Skeletal muscle cell (primary cell): ENCODE measurements at places on chromosomes 7 and 10.

- no peak for DNase-seq
These were observed 213.6 kb upstream of the TBX20 start for GRCh38 chr7:35467456-35467978.

- DNase-seq: no peak
These were observed 55.3 kb upstream of the OSBPL3 start for GRCh38 chr7:25035274-25035673.

DNA sequence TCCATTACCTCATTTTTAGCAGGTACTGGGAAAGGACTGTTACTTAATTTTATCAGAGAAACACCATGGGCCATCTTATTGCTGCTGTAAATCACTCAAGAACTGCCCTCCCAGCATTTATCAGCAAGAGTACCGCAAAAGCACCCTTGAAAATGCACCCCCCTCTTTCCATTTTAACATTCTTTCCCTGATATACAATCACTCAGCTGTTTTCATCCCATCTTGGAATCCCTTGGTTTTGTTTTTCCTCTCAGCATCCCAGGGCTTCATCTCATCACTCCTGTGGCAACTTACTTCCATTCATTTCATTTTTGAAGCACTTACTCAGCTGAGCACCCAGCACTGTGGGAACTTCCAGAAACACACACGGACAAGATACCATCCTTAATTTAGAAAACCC lies 36.5 kb downstream of the RAPGEF5 start:
- no peak for DNase-seq

GRCh38 chr10:71390461-71390835 lies 6.3 kb upstream of the CDH23 start:
- DNase-seq: no peak

- no peak for DNase-seq
These were observed 10.8 kb downstream of the UROS start for GRCh38 chr10:125812128-125812750.
